ENCODE measurements at places on chromosomes 6 and 20. TPM values are rescaled to one million over a fixed set of nuclear protein-coding genes. Genes with fewer than 3 reads are reported as not detected.
A peak's percentile ranks its signal among the peaks of the same experiment; 100 is the strongest.

The PAK5 gene
- total RNA-seq = not detected

The ZC2HC1B gene
- not detected for total RNA-seq

GRCh38 chr20:17227669-17228623, 1.1 kb downstream of the PCSK2 start:
- H3K4me1 ChIP-seq = no peaks in the 10 kb centered on the region
- H3K27me3 ChIP-seq = peaks cover 82% of the 10 kb centered on the region
- no peak overlapping the region for H3K27ac ChIP-seq
- no peak overlapping the region for H3K4me3 ChIP-seq
- DNase-seq = no peak
- H3K36me3 ChIP-seq = no peaks in the 10 kb centered on the region

DNA sequence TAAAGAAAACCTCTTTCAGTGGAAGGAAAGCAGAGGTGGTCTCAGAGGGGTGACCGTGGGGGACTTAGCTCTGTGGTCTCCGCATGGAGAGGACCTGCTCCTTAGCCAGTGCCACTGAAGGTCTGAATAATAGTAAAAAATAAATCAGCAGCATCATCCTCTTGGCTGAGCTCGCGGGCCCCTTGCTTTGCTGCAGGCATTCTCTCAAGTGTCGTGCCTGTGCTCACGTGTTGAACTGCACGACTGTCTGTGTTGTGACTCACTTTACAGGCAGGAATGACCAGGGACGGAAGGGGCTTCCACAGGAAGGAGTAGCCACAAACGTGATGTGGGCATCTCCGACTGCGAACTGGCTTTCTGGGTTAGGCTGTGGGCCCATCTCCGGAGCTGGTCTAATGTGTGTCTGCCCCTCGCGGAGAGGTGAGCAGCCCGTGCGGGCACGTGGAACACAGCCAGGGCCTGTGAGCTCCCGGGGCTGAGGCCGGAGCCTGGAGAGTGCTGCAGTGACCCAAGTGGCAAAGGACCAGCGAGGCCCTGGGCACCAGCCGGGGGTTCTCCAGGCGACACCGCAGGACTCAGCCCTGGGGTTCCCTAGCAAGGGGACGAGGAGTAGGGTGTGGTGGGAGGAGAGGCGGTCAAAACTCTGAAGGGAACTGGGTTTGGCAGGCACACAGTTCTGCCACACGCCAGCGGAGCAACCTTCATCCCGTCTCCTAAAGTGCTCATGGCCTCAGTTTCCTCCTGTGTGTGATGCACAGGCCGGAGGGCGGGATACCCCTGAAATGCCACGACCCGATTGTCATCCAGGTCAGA, 89.2 kb downstream of the RAMACL start:
- DNase-seq = no peak
- no peaks in the 10 kb centered on the region for H3K36me3 ChIP-seq
- no peak overlapping the region for H3K4me3 ChIP-seq

- DNase-seq = no peak
- H3K27ac ChIP-seq = peak overlapping the region; percentile 59
- H3K36me3 ChIP-seq = no peaks in the 10 kb centered on the region
- no peak overlapping the region for H3K4me3 ChIP-seq
Observed at GRCh38 chr6:111585974-111586315, 19.7 kb downstream of the TRAF3IP2 start.

- no peak overlapping the region for H3K27ac ChIP-seq
- H3K4me1 ChIP-seq = peaks cover 50% of the 10 kb centered on the region
- DNase-seq = no peak
- H3K27me3 ChIP-seq = no peaks in the 10 kb centered on the region
Observed at GRCh38 chr20:1467355-1468116, 887 bp upstream of the NSFL1C start.

- H3K4me1 ChIP-seq = peaks cover 8% of the 10 kb centered on the region
- no peak for DNase-seq
- H3K36me3 ChIP-seq = no peaks in the 10 kb centered on the region
Observed at GRCh38 chr6:101003075-101003474, 121.9 kb upstream of the ASCC3 start.

- H3K27me3 ChIP-seq = no peaks in the 10 kb centered on the region
- H3K27ac ChIP-seq = no peak overlapping the region
- H3K4me3 ChIP-seq = no peak overlapping the region
Observed at GRCh38 chr6:48961781-48962415, 501.2 kb downstream of the MMUT start.

DNA sequence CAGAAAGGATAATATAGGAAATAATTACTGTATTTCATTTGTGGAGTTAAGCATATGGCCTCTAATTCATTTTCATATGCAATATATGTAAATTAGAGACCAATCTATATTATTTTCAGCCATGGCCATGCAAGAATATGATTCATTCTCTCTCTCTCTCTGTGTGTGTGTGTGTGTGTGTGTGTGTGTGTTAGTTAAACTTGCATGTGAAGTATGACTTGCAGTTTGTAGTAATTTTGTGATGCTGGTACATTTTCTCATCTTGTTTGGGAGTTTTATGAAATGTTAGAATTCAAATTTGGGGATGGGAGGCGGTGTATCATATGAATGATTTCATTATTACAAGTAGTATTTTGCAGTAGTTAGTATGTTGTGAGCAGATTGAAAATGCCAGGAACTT, 74.8 kb downstream of the JARID2 start:
- H3K4me3 ChIP-seq = no peak overlapping the region
- DNase-seq = peak; percentile 13
- peaks cover 17% of the 10 kb centered on the region for H3K4me1 ChIP-seq
- H3K36me3 ChIP-seq = no peaks in the 10 kb centered on the region

- DNase-seq = no peak
- no peaks in the 10 kb centered on the region for H3K4me1 ChIP-seq
- H3K36me3 ChIP-seq = no peaks in the 10 kb centered on the region
- no peak overlapping the region for H3K27ac ChIP-seq
Observed at GRCh38 chr6:72376736-72377135, 245.1 kb upstream of the KCNQ5 start.

GRCh38 chr6:112343977-112344376, 3.2 kb upstream of the RFPL4B start:
- no peaks in the 10 kb centered on the region for H3K27me3 ChIP-seq
- no peak for DNase-seq

- H3K36me3 ChIP-seq = no peaks in the 10 kb centered on the region
- no peak for DNase-seq
- H3K27me3 ChIP-seq = no peaks in the 10 kb centered on the region
- no peak overlapping the region for H3K4me3 ChIP-seq
Observed at GRCh38 chr6:100163035-100163434, 169.0 kb upstream of the MCHR2 start.

Data from PC-3 (cell line).